Fibroblast of the aortic adventitia (primary cell): ENCODE measurements at places on chromosomes 13 and 19. TPM values are rescaled to one million over a fixed set of nuclear protein-coding genes. Genes with fewer than 3 reads are reported as not detected.

Gene RASIP1
- 0.16 and 0.45 TPM in 2 replicates for total RNA-seq

Gene WDR62
- 0.25 and 10.1 TPM in 2 replicates for total RNA-seq

Gene HIF3A
- total RNA-seq, result 0.49 and 0.99 TPM in 2 replicates

Gene SIGLEC14
- total RNA-seq, result not detected in 2 replicates

Gene ZNF431
- total RNA-seq, result 5.1 and 10.1 TPM in 2 replicates

Gene SHISA7
- total RNA-seq, result not detected in 2 replicates

Gene CRX
- total RNA-seq, result not detected in 2 replicates
